ENCODE measurements at places on chromosomes 5 and 9.

DNA sequence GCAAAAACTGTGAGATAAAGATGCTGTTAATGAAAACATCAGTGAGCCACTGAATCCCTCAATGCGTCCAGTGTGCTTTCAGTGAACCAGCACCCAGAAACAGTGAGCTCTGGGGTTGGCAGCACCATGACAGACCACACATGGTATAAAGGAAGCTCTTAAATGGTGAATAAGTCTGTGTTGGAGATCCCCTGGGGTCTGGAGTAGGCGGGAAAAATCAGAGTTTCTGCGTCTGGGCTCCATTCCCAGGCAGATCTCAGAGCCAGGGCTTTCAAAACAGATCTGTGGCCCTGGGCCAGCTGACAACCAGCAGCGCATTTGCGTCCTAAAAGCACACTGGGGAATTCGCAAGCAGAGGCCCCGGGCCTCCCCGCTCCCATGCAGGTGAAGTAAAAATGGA, 233.5 kb downstream of the FRMD3 start:
- peak; percentile 96 for DNase-seq

- peak; percentile 17 for DNase-seq
Measured at GRCh38 chr5:38923661-38924451, 78.0 kb downstream of the OSMR start.

GRCh38 chr5:3277590-3278196, 317.9 kb upstream of the IRX1 start:
- no peak for DNase-seq

- peak; percentile 3 for DNase-seq
Measured at GRCh38 chr5:64074533-64074932, 91.1 kb upstream of the RNF180 start.

- DNase-seq, result no peak
Measured at GRCh38 chr5:135249658-135250057, 149.4 kb downstream of the MACROH2A1 start.

- DNase-seq, result no peak
Measured at GRCh38 chr9:131717719-131718460, 22.0 kb downstream of the RAPGEF1 start.

DNA sequence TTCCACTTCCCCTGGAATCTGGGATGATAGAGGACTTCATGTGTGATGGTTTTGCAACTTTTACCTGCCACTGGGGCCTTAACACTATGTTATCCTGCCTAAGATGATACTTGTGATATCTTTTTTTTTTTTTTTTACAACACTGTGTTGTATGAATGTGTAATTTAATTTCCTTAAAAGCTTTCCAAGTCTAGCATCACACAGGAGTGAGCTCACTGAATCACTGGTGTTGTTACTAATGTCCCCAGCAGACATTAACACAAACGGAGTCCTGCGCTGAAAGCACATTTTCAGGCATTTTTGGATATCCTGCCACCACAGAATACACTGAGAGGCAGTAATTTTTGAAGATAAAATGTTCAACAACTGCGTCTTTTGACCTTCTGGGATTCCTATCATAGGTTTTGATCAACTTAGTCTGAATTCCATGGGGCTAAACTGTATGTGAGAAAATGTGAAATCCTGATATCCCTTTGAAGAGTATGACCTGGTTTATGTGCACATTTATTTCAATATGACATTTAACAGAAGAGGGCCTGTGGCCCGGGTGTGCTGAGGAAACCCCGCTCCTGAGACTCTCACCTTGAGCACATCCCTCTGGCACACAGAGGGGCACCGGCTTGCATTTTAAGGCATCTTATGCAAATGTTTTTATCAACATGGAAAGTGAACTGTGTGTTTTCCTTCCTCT, 118.0 kb downstream of the FSTL4 start:
- no peak for DNase-seq

DNA sequence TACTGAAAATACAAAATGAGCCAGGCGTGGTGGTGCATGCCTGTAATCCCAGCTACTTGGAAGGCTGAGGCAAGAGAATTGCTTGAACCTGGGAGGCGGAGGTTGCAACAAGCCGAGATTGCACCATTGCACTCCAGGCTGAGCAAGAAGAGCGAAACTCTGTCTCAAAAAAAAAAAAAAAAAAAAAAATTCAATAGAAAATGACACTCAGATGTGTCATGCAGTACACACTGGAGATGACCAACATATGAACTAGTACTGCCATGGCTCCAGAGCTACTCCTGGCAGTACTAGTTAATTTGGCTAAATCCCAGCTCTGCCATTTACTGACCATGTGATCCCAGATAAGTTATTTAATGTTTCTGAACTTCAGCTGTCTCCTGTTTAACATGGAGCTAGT, 7.3 kb downstream of the ATOX1 start:
- DNase-seq, result no peak

- peak; percentile 29 for DNase-seq
Measured at GRCh38 chr5:156481741-156482140, 154.8 kb downstream of the SGCD start.

DNA sequence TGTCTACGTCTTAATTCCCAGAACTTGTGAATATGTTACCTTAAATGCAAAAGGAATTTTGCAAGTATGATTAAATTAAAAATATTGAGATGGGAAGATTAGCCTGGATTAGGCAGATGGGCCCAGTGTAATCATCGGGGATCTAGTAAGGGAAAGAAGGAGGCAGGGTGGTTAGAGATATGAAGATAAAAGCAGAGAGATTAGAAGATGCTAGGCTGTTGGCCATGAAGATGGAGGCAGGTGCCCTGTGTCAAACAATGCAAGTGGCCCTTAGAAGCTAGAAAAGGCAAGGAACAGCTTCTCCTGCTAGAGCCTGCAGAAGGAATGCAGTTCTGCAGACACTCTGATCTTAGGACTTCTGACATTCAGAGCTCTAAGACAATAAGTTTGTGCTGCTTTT, 28.8 kb upstream of the ISOC1 start:
- no peak for DNase-seq

DNA sequence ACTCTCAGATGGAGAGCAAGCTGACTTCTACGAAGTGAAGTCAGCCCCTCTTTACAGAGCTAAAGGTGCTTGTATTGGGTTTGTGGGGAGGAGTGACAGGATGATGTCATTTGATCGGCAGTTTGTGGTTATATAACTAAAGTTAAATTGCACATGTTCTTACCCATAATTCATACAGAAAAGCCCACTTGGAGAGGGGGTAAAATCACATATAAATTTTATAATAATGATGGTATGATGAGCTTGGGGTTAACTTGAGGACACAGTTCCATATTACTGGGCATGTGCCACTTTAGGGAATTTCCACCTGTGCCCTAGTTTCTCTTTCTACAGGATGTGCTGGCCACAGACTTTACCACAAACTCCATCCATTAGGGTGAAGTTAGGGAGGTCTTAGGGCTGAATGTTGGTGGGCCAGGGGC, 1178.6 kb upstream of the CDH9 start:
- DNase-seq, result no peak

- DNase-seq, result peak; percentile 84
Measured at GRCh38 chr9:81671880-81672280, 17.5 kb downstream of the TLE1 start.

DNA sequence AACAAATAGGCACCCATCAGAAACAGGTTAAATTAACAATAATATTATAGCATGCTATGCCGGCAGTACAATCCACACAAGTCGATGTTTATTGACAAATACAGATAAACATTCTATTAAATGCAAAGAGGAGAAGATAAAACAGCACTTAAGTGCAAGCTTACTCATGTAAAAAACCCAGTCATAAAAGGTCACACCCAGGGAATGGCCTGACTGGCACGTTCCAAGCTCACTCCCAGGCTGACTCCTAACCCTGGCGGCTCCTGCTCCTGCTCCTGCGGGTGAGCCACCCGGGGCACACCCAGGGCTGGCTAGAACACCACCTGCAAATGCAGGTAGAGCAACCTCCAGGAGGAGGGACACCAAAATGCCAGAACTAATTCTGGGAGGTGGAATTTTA, 66.9 kb downstream of the SEMA4D start:
- DNase-seq, result no peak

DNA sequence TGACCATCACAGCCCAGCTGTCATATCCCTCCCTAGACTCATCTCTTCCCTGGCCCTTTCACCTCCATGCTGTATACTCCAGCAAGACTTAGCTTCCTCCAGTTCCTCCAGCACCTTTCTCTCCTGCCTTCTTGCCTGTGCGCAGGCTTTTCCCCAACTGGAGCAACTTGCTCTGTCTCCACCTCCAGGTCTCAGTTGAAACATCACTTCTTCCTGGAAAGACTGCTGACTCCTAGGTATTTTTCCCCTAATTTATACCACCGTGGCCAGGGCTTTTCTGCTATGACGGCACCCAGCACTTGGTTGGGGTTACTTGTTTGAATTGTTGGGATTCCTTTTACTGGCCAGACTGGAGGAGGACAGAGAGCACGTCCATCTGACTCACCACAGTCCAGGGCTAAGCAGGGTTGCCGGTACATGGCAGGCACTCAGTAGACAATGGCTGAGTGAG, 67.5 kb downstream of the KCNIP1 start:
- peak; percentile 69 for DNase-seq

GRCh38 chr5:101989659-101990058, 306.4 kb downstream of the SLCO4C1 start:
- DNase-seq, result no peak

DNA sequence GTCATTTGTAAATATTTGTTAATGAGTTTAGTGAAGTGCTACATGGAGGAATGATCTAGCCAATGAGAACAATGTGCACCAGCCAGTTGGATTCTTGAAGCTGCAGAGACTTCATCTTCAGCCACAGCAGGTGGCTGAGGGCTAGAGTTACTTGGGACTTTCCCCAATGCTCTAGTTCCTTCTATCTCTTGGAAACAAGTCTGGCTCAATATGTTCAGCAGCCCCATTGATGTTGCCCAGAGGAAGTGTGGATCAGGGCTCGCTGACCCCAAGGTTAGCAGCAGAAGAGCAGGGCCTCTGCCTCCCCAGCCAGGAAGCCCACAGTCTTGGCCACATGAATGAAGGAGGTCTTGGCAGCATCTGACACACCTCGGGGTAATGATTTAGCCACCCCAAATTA, 117.5 kb downstream of the SLC1A3 start:
- no peak for DNase-seq

DNA sequence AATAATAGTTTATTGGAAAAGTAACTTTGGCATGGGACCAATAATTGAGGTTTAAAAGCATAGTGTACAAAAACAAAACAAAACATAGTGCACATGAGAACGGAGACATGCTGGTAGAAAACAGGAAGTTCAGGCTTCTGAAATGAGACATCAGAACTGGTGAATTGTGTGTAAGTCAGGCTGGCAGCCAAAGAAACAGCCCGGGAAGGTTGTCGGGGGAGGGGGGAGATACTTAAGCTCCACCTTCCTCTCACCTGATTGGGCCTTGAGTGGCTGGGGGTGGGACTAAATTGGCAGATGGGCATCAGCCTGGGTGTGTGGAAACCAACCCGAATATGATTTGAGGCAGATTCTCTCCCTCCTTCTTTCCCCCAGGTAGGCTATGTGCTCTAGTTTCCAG, 256.3 kb downstream of the SMARCA2 start:
- no peak for DNase-seq

GRCh38 chr9:15018096-15018637, 107.9 kb upstream of the FREM1 start:
- DNase-seq, result no peak
